ENCODE measurements at places on chromosomes 13 and 19.

DNA sequence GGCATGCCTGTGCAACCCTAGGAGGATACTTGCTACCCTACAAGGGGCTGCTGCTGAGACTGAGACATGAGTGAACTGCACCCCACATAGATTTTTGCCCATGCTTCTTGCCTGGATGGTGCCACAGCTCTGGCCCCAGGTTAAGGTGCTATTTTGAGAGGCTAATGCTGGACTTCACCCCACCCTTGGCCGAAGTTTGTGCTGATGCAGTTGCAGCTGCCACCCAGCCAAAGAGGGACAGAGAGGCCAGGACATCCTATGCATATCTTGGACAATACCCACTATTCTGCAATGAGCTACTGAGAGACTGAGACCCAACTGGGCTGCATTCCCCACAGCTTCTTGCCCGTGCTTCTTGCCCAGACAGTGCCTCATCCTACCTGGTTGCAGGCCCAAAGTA, 34.6 kb downstream of the NHLRC3 start:
- no peak for DNase-seq

DNA sequence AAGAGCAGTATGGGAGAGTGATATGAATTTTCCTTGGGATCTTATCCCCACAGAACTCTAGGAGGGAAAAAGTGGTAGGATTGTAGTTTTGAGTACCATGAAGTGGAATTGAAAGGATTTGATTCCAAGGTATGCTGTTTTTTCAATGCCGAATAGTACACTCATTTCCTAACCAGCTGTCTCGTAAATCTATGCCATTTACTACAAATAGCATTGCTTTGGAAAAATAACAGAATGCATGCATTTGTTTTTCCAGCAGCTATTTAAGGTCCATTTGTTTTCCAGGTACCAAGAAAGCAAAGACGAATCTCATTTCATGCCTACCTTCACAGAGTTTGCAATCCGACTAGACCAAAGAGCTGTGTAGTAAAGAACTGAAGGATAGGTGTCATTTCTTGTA, 10.5 kb downstream of the POLR1D start:
- no peak for DNase-seq

DNA sequence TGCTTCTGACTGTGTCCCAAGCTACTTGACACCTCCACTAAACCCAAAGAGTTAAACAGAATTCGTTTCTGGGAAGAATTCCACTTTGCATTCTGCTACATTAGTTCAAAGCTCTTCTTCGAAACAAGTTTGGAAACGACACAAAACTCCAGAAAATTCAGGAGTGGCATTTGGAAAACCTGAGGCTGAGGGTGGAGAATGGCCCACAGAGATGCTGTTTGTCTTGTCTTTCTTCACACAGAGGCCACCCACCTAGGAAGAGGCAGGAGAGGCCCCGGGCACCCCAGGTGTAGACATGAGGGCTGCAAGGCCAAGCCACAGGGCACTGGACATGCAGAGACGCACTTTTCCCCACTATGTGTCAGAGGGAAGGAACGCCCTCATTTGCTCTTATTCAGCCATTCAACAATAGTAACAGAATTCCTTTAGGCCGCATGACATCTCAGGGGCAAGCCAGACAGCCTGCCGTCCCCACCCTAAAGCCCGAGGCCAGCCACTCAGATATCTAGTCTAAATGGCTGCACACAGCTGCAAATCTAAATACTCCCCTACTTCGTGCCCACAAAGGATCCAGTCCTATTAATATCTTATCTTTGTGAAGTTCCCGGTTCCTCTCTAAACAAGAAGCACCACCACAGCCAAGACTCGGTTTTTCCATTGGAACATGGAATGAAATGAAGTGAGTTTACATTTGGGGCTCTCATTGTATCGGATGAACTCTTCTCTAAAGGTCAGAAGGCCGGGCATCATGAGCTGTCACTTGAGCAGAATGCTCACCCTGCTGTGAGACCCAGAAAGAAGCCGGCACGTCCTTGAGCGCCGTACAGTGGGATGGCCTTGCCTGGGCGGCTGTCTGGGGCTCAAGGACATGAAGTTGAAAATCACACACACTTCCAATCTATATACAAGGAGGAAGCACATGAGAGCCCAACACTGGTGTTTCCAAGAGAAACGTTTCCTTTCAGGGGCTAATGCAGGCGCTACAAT, 19.8 kb downstream of the COL4A1 start:
- no peak for DNase-seq

DNA sequence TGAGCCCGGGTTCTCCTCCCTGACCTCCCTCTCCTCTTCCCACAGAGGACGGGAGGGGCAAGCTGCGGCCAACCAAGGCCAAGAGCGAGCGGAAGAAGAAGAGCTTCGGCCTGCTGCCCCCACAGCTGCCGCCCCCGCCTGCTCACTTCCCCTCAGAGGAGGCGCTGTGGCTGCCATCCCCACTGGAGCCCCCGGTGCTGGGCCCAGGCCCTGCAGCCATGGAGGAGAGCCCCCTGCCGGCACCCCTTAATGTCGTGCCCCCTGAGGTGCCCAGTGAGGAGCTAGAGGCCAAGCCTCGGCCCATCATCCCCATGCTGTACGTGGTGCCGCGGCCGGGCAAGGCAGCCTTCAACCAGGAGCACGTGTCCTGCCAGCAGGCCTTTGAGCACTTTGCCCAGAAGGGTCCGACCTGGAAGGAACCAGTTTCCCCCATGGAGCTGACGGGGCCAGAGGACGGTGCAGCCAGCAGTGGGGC, 162.2 kb downstream of the KDM4B start:
- no peak for DNase-seq

DNA sequence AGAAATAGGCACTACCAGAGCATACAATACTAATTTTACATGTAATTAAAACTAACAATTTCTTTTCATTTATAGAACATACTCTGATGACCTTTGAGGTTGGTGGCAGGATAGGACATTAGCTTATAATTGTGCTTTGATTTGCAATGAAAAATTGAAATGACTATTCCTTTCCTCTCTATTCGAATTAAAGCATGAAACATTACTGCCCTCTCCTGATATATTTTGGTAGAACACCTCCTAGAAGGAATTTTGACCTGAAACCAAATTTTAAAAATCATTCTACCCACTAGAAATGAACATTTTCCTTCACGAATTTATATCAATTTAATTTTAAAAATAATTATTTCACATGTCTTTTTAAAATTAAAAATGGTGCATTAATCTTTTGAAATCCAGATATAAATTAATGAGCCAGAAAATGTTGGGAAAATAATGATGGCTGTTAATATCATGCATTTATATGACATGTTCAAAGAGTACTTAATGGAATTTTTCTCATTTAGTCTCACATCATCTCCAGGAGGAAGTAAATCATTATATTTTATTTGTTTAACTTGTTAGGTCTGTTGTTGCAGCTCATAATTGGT, 556.3 kb upstream of the ARGLU1 start:
- no peak for DNase-seq

GRCh38 chr13:111572956-111573761, 252.7 kb downstream of the TEX29 start:
- no peak for DNase-seq

DNA sequence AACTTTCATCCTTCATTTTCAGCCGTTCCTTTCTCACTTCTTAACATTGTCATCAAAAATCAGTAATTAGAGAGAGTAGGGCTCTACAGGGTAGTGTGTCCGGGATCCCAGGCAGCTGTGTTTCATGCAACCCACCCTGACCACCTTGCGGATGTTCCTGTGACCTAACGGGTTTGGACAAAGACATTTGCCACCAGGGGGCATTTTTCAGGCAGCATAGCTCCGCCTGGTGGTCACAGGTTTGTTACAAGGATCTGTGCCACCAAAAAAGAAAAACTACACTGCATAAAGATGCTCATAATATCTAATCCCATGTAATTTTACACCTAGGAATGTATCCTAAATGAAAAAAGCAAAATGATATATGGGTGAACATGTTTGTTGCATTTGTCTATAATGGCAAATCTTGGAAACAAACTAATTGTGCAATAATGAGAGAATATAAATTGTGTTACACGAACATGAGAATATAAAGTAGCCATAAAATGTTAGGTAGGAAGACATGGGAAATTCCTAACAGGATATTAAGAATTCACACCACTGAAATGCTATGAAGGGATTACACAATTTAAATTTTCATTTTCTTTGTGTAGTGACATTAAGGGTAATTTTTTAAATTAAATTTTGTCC, 123.0 kb downstream of the SLC7A1 start:
- DNase-seq = no peak

DNA sequence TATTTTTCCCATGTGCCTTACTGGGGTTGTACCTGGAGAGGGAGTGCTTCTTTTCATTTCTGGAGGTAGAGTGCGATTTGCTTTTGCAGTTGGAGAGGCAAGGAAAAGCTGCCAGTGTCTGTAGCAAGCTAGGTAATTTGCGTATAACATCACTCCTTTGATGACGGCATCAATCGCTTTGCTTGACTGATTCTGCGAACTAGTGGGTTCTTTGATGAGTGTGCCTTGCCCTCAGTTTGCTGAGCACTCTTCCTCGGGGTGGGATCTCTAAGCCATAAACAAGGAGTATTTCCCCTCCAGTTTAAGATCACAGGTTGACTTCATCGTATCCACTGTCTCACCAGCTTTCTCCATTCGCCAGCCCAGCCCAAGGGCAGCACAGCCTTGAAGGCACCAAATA, 344.5 kb downstream of the KCNRG start:
- no peak for DNase-seq

DNA sequence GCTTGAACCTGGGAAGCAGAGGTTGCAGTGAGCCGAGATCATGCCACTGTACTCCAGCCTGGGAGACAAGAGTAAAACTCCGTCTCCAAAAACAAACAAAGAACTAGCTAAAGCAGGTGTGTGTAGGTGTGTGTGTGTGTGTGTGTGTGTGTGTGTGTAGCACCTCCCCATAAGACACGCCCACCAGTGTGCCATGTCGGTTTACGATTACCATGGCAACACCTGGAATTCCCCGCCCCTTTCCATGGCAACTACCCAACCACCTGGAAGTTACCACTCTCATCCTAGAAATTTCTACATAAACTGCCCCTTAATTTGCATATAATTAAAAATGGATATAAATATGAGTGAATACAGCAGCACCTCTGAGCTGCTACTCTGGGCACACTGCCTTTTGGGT, 80.9 kb upstream of the ADGRE5 start:
- no peak for DNase-seq
